ENCODE measurements at places on chromosomes 1 and 21. TPM values are rescaled to one million over a fixed set of nuclear protein-coding genes. Genes with fewer than 3 reads are reported as not detected.

The IL19 gene
- polyA plus RNA-seq: not detected

The HJV gene
- not detected for polyA plus RNA-seq

The RHCE gene
- polyA plus RNA-seq: 1.1 TPM

GRCh38 chr1:73343947-73344346, 854.0 kb downstream of the LRRIQ3 start:
- no peaks in the 10 kb centered on the region for H3K27me3 ChIP-seq
- no peak overlapping the region for H3K27ac ChIP-seq
- no peak overlapping the region for H3K4me3 ChIP-seq
- H3K36me3 ChIP-seq: no peaks in the 10 kb centered on the region

- H3K4me3 ChIP-seq: no peak overlapping the region
- no peaks in the 10 kb centered on the region for H3K27me3 ChIP-seq
- no peaks in the 10 kb centered on the region for H3K36me3 ChIP-seq
These were observed 134.2 kb downstream of the TLR5 start for GRCh38 chr1:223008808-223009207.

GRCh38 chr1:162674034-162674608, 41.9 kb downstream of the DDR2 start:
- H3K36me3 ChIP-seq: no peaks in the 10 kb centered on the region
- H3K27me3 ChIP-seq: no peaks in the 10 kb centered on the region
- DNase-seq: no peak

DNA sequence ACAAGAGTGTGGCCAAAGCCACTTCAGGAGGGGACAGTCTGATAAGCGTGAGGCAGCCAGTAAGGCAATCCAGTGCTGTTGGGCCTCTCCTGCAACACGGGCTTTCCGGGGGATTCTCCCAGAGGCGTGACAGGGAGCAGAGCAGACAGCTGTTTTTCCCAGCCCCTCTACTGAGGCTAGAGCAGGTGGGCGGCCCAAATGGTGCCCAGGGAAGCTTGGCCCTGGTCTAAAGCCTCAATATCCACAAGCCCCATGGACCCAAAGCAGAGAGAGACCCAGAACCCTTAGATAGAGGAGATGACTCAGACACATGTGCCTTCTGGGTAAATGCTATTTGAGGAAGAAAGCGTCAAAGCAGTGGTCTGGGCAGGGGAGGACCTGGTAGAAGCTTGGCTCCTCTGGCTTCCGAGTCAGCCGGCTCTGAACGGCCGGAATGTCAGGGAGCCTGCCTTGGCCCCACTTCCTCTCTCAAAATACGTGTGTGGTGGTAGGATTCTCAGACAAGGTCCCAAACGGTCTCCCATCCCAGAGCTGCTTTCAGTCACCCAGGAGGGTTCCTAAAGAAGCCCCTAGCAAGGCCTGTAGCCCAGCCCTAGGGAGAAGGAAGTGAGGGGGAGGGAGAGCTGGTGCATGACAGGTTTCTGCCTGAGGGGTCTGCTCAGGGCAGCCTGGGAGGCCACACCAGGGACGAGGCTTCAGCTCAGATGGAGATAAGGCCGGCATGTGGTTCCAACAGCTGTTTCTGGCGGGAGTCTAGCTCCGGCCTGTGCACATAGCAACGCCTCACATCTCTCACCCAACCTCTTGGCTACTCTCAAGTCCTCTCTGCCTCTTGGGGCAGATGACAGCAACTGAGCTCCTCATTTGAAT, 28.8 kb downstream of the PIK3C2B start:
- no peak overlapping the region for H3K4me3 ChIP-seq
- H3K27ac ChIP-seq: peak overlapping the region; percentile 73
- DNase-seq: no peak
- H3K36me3 ChIP-seq: peaks cover 16% of the 10 kb centered on the region
- H3K27me3 ChIP-seq: no peaks in the 10 kb centered on the region

DNA sequence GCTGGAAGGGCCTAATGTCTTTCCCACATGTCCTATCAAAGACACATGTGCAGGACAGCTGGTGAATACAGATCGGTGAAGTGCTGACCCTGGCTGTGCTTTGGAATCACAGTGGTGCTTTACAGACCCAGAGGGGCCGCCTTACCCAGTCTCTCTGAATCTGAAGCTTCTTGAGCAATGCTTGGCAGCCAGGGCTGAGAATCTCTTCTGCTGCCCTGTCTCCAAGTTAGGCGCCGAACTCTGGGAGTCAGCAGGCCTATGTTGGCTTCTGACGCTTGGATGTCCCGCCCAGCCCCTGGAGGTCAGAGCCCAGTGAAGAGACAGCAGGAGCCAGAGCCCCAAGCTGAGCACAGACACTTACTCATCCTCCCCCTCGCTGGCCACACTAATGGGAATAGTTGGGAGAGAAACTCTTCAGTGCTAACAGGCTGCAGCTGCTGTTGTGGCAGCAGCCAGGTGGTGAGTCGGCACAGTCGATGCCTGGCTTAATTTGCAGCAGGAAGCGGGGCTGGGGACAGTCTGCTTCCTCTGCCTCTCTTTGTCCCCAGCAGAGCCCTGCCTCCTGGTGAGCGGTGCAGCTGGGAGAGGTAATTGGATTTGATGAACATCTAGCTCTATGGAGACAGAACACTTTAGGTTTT, 68.1 kb downstream of the URB2 start:
- no peaks in the 10 kb centered on the region for H3K4me1 ChIP-seq
- no peaks in the 10 kb centered on the region for H3K27me3 ChIP-seq
- H3K36me3 ChIP-seq: no peaks in the 10 kb centered on the region
- no peak overlapping the region for H3K27ac ChIP-seq
- DNase-seq: peak; percentile 40

DNA sequence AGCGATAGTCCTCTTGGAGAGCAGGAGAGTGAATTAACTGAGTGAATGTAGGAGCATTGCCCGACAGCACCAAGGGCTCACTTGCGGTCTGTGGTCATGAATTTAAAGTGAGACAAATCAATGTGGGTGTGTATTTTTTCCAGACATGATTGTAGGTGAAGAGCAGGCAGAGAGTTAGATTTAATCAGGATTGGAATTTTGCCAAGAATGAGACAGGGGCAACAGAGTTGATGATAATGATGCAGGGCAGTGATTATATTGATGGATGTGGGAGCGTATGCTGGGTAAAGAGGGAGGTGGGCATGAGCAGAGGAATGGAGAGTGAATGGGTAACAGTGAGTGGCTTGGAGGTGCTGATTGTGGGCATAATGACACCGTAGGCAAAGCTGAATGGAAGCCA, 20.0 kb upstream of the SYT6 start:
- H3K4me3 ChIP-seq: no peak overlapping the region
- no peaks in the 10 kb centered on the region for H3K36me3 ChIP-seq
- DNase-seq: no peak
- no peak overlapping the region for H3K27ac ChIP-seq
- no peaks in the 10 kb centered on the region for H3K27me3 ChIP-seq

- no peak overlapping the region for H3K4me3 ChIP-seq
- H3K27me3 ChIP-seq: no peaks in the 10 kb centered on the region
- H3K27ac ChIP-seq: no peak overlapping the region
- no peaks in the 10 kb centered on the region for H3K36me3 ChIP-seq
- no peak for DNase-seq
- H3K4me1 ChIP-seq: no peaks in the 10 kb centered on the region
These were observed 27.6 kb upstream of the KCNE2 start for GRCh38 chr21:34336245-34336644.

GRCh38 chr1:245583575-245584330, 429.0 kb downstream of the KIF26B start:
- H3K4me3 ChIP-seq: no peak overlapping the region
- H3K27ac ChIP-seq: no peak overlapping the region
- DNase-seq: no peak
- no peaks in the 10 kb centered on the region for H3K36me3 ChIP-seq
- no peaks in the 10 kb centered on the region for H3K4me1 ChIP-seq
